Stimulated activated CD4-positive, alpha-beta T cell treated with anti-CD3 and anti-CD28 coated beads, Interleukin-1b, Interleukin-23, amount 100 ng/mL, for 1 hour (primary cell): ENCODE measurements at places on chromosomes 13 and 19.

DNA sequence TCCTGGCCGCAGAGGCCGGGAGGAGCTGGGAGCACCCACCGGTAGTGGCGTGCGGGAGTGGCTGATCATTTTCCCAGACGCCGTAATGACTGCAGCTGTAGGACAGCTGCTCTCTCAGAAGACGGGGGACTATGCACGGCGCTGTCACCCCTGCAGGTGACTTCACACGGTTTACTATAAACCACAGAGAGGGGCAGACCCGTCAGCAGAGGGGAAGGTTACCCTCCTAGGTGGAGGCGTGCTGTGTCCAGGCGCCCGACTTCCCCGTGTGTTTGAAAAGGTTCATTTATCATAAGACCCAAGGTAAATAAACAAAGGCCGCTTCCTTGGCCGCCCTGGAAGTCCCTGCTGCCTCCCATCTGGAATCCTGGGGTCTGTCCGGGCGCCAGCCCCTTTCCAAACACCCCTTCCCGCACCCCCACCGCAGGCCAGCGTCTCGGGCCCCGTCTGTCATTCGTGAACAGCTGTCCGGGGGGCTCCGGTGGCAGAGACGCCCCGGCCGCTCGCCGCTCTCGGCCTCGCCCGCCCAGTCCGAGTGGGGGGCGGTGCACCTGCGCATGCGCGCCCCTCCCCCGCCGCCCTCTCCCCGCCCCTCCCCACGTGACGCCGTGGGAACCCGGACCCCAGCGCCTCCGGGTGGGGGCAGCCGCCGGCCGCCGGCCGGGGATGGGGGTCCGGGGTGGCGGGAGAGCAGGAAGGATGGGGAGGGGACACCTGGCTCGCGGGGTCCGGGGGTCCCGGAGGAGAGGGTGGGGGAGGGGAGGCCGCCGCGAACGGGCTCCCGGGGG, 915 bp downstream of the SHC2 start:
- DNase-seq: no peak

DNA sequence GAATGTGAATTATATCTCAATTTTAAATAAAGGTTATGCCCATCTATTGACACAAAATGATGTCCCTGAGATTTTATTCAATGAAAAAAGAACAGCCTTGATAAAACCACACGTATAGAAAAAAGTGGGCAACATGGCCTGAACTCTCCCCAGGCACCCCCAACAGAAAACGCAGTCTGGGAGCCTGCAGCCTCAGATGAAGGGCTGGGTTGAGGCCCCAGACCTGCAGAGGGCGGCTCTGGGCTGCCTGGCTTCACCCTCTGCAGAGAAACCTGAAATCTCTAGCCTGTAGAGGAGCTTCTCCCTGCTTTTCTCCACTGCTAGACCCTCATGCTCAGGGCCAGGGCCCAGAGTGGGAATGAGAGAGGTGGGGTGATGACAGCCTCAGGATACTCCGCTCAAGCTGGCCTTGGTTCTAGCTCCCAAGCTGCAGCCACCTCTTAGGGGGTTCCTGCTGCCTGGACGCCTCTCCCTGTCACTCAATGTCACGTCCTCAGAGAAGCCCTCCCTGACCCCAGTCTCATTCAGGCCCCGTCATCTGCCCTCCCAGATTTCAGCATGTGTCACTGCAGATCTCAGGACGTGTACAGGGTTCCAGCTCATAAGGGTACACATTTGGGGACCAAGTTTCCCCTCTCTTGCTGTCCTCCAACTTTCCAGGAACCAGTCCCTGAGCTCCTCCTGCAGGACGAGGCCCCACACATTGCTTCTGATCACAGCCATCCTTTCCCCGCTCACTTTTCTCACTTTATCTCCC, 1.8 kb downstream of the MBD3 start:
- DNase-seq: no peak

GRCh38 chr13:111897846-111898215, 169.1 kb upstream of the SOX1 start:
- DNase-seq: no peak

DNA sequence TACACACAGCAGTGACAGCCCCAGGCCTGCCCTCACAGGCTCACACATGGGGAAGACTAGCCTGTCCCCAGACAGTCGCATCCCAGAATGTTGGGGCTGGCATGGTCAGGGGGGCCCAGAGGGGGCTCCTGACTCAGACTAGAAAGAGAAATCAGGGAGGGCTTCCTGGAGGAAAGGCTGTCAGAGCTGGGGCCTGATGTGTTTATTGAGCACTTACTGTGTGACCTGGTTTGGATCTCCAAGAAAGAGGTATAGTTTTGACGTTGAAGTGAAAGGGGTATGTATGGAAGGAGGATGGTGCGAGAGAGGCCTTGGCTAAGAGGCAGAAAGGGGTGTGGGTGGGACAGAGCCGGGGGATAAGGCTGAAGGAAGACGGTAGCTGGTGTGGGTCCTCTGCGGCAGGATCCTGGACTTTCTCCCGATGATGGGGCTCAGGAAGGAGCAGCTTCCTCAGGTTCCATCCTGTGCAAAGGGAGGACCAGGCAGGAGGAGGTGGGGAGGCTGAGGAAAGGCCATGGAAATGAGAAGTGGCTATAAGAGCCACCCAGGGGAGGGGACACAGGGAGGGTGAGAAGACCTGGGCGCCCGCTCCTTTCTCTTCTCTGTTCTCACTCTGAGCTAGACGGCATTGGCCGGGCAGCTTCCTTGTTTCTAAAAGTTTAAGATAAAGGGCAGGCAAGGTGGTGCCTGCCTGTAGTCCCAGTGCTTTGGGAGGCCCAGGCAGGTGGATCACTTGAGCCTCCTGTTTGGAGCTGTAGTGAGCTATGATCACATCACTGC, 16.1 kb upstream of the BCL3 start:
- no peak for DNase-seq
